ENCODE measurements at places on chromosomes 1 and 21.
A peak's percentile ranks its signal among the peaks of the same experiment; 100 is the strongest.

GRCh38 chr1:228228601-228229074, 20.8 kb downstream of the OBSCN start:
- DNase-seq = no peak

GRCh38 chr1:85463731-85464496, 1.0 kb downstream of the DDAH1 start:
- DNase-seq = no peak

DNA sequence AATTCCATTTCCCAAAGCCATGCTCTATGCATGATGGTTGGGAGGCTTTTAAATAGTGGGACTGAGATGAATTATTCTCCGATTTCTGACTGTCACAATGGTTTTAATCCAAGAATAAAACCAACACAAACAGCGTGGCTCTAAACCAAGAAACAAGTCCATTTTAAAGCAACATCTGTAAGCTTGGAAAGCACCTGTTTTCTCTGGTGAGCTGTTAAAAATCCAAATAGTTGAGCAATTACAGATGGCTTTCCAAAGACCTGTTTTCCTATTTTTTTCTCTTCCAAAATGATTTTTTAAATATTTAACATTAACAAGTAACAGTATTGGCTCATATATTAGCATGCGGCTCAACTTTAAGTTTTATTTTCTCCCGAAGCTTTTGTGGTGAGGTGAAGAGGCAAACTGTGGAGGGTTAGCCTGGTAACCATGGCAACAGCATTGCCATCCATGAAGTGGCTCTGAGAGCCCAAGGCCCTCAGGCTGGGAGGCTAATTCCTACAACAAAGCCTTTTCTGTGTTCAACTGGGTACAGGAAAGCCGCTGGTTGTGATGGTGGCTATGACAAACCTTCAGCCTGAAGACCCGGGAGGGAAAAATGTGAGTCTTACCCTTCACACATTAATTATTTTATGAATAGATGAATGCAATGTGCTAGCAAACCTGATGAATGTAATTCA, 56.7 kb upstream of the B3GALT5 start:
- peak; percentile 7 for DNase-seq

- DNase-seq = no peak
These were observed 322.9 kb downstream of the BRINP3 start for GRCh38 chr1:190154744-190155143.

- DNase-seq = no peak
These were observed 132.7 kb downstream of the RUNX1 start for GRCh38 chr21:34916446-34916845.

DNA sequence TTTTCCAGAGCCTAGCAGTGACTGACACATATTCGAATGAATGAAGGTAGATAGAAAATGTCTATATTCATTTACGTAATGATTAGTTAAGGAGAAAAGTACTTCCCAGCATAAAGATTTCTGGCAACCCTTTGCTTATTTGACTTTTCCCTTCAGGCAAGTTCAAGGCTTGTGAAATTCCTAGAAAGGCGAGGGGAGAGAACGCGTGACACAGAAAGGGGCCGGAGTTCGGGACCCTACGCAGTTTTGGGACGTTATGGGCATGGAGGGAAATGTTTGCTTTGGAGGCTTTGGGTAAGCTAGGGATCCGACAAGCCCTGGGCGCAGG, 472 bp upstream of the USP25 start:
- DNase-seq = no peak

DNA sequence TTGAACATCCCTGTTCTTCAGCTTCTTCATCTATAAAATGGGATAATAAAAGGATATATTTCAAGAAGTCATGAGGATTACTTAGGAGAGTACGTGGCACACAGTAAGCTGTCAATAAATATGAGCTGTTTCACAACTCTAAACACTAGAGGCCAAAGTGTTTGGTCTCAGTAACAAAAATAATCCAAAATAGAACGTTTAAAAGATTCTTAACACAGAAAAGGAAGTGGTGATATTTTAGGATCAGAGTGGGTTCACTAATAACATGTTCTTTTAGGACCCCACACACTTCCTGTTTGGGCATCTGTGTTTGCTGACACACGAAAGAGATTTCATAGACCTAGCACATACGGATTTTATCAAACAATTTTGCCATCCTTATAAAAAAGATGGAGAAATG, 32.9 kb downstream of the TNFSF18 start:
- no peak for DNase-seq

GRCh38 chr1:218916720-218917119, 257.0 kb upstream of the LYPLAL1 start:
- DNase-seq = no peak

DNA sequence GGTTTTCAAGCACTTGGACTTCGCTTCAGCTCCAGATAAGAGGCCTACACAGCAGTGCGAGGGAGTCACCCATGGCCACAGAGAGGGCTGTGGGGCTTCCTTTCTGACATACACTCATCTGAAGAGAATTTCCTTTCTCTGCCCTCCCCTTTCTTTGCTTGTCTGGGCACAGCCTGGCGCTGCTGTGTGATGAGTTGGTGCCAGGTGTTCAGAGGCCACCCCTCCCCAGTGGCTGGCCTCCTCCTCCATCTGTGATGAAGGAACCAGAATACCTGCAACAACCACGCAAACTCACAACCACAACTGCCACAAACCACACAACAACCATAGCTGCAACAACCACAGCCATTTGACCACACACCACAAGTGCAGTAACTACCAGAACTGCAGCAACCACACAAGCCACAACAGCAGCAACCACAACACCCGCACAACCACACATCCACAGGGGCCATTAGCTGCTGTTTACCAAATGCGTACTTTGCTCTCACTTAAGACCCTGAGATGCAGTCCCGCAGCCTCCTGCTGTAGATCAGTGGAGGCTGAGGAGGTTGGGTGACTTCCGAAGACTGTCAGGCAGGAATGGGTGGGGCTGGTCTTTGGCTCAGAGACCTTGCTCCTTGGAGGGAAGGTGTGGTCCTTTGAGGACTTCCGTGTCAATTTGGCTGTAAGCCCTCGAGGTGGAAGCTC, 71.1 kb downstream of the IER5 start:
- DNase-seq = no peak

GRCh38 chr1:52996653-52997052, 65.4 kb upstream of the PODN start:
- no peak for DNase-seq

DNA sequence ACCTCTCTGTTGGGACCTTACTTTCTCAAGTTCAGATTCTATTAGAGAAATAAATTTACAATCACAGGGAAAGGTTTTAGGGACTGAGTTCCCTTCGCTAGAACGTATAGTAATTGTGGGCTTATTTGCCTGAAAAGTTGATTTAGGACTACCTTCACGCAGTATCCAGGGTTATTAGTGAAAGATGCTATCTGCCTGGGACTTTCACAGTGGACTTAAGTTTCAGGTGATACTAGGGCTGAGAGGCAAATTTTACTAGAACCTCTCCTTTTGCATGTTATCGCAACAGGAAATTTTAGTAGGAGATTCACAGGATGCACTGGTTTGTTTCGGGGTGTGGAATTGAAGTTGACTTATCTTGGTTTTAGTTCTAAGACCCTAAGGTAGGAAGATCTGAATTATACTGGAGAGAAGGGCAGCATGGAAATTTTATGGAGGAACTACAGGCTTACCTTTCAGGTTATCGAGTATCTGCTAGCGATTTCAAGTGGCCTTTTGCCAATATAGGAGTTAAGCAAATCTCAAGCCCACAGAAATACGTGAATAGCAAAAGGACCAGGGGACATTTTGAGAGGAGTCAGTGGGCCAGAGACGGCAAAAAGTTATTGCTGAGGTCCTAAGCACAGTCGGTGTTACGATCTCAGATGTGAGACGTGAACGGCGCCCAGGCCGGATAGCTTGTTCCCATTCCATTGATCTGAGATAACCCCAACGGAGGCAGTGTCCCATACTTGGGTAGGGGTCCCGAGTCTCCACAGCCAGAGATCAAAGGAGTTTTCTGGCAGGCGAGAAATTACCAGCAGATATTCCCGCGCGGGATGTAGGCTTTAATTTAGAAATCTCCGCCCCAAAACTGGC, 723 bp upstream of the GNAI3 start:
- DNase-seq = no peak

DNA sequence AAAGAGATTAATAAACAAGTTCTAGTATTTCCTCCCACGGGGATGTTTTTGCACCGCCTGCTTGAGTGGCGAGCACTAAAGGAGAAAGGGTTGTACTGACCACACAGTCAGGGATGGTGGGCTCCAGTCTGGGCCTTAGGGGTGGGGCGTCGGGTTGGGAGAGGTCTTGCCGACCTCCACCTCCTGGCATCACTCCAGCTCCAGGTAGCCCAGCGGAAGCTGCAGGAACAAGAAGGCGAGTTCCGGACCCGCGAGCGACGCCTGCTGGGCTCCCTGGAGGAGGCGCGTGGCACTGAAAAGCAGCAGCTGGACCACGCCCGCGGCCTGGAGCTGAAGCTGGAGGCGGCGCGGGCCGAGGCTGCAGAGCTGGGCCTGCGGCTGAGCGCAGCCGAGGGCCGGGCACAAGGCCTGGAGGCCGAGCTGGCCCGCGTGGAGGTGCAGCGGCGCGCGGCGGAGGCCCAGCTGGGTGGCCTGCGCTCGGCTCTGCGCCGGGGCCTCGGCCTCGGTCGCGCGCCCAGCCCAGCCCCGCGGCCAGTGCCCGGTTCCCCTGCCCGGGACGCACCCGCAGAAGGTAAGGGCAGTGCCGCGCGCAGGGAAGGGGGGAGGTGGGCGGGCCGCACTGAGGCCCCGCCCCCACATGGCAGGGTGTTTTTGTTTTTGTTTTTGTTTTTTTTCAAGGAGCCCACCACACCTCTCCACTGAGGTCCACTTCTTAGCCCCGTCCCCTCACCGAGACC, 19.7 kb downstream of the MFAP2 start:
- DNase-seq = no peak

DNA sequence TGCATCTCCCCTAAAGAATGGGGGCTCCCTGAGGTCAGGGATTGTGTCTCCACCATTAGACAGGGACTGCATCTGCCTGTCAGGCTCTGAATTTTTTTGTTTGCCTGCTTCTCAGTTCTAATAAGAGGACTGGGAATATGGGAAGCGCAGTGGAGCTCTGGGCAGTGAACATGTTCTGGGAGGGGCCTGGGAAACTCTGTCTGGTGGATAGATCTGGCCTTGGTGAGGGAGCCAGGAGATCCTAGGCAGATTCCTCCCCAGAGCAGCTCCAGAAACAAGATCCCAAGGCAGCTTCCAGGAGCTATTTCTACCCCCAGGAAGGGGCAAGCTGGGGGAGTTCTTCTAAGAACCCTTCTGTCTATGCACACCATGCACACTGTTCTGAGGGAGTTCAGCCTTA, 12.6 kb upstream of the MYOG start:
- no peak for DNase-seq

DNA sequence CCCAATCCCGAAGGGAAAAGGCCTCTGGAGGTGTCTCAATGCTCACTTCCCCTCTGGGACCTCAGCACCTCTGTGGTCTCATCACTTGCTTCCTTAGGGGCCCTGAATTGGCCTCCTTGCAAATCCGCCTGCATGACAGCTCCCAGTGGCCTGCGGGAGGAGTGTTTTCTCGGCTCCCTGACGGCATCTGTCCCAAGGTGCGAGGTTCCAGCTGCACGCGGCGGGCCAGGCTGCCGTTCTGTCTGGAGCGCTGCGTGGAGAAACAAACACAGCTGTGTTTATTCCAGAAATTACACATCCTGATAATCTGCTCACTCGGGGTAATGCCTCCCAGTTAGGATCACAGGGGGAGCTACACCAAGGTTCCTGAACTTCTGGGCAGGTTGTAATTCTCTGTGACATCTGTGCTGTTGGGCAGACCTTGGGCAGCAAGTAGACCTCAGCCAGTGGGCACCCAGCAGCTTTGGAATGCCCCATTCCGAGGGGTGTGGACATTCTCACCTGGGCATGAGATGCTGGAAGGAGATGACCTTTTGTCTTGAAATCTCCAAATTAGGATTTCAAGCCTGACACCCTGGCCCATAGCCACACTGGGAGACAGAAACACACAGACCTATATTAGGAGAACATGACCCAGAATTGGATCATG, 18.2 kb downstream of the EPHB2 start:
- DNase-seq = no peak

- no peak for DNase-seq
These were observed 92.9 kb downstream of the BEND5 start for GRCh38 chr1:48683839-48684238.

DNA sequence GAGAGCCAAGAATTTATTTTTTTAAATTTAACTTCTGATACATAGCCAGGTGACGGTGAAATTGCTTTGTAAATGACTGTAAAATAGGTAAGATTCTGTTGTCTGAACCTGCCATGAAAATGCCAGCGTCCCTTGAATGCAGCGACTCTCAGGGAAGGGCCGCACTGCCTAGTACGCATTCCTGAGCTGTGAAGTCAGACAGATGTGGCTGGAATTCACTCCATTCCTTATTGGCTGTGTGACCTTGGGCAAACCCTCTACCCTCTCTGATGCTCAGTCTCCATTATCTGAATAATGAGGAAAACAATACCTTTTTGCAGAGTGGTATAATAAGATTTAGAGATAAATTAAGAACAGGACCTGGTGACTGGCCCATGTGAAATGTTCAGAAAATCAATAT, 167.1 kb upstream of the DAB1 start:
- no peak for DNase-seq

GRCh38 chr1:226584164-226584563, 35.6 kb downstream of the STUM start:
- no peak for DNase-seq

DNA sequence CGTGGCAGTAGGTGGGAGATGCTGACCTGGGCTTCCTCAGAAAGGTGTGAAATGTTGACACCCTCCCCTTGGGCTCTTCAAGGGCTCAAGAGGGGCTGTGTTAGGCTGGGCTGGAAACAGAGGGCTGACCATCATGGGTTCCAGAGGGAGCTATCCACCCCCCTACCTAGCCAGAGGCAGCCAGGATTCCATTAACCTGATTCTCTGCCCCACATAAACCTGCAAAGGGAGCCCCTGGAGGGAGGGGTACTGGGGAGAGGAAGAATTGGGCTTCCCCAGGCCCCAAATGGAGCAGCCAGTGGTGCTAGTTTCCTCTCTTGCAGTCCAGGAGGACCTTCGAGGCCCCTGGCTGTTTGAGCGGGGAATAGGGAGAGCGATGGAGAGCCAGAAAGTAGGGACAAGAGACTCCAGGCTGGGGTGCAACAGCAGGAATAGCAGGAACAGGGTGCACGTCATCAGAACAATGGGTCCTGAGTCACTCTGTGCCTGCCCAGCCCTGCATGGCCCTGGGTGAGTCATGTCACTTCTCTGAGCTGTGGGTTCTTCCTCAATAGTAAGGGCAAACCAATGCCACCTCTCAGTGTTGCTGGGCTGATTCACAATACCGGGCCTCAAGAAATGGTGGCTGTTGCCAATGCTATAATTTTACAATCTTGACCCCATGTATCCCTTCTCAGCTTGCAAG, 121.2 kb downstream of the EPHB2 start:
- no peak for DNase-seq

Measured in NCI-H1436 treated with DMSO at 0.1 percent for 48 hours (cell line).